ENCODE measurements at places on chromosomes 4 and X.

- DNase-seq = no peak
Measured at GRCh38 chr4:76055016-76055415, 19.1 kb upstream of the CXCL11 start.

- DNase-seq = no peak
Measured at GRCh38 chr4:57116245-57116644, 6.1 kb upstream of the IGFBP7 start.

DNA sequence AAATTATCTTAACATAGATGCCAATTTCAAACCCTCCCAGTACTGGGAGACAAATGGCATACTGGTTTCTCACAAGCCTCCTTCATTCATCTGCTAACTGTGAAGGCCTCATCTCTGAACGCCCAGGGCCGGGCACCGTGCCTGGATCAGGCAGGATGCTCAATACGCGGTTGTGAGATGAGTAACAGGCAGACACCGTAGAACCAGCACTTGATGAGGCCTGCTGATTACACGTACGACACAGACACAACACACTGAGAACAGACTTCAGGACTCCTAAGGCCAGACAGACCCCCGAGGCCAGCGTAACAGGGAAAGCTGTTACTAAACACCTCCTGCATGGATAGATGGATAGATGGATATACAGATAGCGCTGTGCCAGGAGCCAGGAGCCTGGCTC is 154.6 kb downstream of the AFAP1 start:
- DNase-seq = no peak

- DNase-seq = no peak
Measured at GRCh38 chr4:57492251-57492878, 382.2 kb upstream of the IGFBP7 start.

DNA sequence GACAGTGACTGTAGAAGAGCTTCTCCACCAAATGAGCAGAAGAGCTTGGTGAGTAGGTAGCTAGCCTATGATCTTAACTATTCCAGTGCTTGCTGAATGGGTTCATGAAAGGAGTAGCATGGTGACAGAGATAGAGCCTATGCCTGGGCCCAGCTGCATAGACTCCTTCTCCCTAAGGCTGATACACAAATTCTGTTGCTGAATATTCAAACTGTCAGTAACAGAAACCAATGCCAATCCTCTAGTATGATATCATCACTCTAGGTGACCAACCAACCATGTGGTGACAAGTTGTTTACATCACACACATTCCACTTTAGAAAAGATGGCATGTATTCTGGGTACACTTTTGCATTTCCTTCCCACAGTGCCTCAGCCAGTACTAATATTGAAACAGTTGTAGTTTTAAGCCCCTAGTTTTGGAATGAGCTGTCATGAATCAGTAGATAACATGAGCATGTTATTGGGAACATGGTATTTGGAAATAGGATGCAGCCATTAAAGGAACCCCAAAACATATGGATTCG is 103.4 kb upstream of the GRXCR1 start:
- no peak for DNase-seq

DNA sequence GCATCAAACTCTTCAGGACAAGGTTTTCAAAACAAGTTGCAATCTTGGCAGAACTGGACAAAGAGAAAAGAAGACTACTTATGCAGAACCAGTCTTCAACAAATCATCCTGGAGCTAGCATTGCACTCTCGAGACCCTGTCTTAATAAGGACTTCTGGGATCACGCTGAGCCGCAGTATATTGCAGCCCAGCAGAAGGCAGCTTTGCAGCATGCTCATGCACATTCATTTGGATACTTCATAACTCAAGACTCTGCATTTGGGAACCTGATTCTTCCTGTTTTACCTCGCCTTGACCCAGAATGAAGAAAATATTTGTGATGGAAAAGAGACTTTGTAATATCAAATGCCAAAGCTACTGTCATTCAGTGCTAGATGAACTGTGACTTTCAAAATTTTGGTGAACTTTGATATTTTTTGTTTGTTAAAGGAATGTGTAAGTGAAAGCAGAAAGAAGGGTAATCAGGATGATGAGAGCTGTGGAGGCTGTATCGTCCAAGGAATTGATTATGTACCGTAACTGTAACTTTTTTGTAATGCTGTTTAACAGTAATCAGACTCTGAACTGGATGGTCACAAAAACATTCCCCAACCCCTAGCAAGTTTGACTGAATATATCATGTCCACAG is 27.2 kb downstream of the HSPA4L start:
- DNase-seq = no peak

DNA sequence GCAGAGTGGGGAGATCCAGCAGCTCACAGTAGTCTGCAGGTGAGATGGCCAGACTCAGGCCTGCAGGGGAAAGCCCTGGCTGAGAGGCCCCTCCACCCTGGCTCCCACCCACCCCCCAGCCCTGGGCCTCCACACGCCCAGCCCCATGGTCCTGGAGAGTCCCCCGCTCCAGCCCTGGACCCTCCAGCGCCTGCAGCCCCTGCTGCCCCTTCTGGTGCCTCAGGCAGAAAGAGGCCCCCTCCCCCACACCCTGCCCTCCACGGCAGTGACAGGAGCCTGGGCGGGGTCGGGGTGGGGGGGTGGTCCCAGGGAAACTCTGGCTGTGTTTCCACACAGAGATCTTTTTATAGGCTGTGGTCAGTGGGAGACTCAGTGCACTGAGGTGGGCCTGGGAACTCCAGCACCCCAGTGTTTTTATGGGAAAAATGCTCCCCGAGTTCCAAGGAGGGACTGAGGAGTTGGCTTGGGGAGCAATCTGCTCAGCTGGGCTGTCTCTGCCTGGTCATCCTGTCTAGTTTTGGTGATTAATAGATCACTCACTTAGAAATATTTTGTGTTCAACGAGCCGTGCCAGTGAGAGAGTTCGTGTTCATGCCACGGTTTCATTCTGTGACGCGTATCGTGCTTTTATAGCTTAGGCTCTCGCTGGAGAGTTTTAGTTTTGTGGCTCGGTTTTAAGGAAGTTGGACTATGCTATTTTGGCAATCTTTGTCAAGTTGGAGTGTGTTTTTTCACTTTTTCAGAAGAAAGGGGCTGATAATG is 53.1 kb upstream of the HGFAC start:
- DNase-seq = peak; percentile 92

DNA sequence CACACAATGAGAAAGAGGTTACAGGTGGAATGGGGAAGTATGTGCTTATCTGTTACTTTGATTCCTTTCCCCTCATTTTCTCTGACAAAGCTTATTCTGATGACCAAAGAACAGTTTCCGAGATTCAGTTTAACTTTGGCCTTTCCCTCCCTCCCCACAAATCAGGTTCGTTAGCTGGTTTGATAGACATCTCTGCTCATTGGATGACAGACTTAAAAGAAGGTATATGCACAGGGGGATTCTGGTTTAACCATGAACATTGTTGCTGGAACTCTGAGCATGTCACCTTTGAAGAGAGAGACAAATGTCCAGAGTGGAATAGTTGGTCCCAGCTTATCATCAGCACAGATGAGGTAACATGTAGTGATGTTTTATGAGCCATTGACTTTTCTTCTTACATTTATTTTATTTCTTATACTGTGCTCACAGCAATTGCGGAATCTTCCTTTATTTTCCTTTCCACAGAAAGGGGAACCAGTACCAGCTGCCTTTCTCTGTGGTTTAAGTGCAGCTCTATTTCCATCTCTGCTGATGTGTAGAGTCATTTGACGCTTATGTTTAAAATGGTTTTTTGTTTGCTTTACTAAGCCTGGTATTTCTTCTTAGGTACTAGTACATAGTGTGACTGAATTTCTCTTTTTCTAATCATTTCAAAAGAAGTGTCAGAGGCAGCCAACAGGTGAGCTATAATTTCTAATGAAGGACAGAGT is 125.0 kb downstream of the AKAP4 start:
- DNase-seq = peak; percentile 41

DNA sequence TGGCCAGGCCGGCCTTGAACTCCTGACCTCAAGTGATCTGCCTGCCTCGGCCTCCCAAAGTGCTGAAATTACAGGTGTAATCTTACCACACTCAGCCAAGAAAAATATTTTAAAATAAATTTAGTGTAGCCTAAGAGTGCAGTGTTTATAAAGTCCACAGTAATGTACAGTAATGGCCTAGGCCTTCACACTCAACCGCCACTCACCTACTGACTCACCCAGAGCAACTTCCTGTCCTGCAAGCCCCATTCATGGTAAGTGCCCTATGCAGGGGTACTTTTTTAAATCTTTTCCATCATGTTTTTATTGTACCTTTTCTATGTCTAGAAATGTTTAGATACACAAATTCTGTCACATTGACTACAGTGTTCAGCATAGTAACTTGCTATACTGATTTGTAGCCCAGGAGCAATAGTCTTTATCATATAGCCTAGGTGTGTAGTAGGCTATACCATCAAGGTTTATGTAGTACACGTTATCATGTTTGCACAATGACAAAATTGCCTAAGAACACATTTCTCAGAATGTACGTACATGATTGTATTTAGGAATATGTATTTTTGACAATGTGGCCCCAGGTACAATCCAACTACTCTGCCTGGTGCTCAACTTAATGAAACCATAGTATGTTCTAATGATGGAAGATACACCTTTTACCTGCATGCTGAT is 455.2 kb downstream of the PCDH7 start:
- DNase-seq = no peak

DNA sequence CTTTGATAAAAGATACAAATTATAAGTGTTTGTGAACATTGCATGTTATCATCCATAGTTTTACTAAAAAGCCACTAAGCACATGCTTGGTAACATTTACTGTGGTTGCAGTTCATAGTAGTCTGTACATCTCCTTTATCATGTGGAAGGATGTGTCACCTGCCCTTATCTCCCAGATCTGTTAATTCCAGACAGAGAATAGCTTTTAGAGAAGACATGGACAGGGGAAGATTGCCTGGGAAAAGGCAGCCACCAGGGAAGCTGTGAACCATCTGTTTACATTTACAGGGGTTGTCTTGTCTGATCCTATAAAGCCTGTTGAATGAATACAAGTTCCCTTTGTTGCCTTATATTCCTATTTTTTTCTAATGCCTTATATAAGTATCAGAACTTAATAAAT is 396.0 kb downstream of the FAT4 start:
- no peak for DNase-seq

GRCh38 chr4:18880871-18881270 is 859.3 kb upstream of the LCORL start:
- no peak for DNase-seq

Data from suppressor macrophage treated with lipopolysaccharide for 4 hours (primary cell).